ENCODE measurements at places on chromosomes 13 and 19.

DNA sequence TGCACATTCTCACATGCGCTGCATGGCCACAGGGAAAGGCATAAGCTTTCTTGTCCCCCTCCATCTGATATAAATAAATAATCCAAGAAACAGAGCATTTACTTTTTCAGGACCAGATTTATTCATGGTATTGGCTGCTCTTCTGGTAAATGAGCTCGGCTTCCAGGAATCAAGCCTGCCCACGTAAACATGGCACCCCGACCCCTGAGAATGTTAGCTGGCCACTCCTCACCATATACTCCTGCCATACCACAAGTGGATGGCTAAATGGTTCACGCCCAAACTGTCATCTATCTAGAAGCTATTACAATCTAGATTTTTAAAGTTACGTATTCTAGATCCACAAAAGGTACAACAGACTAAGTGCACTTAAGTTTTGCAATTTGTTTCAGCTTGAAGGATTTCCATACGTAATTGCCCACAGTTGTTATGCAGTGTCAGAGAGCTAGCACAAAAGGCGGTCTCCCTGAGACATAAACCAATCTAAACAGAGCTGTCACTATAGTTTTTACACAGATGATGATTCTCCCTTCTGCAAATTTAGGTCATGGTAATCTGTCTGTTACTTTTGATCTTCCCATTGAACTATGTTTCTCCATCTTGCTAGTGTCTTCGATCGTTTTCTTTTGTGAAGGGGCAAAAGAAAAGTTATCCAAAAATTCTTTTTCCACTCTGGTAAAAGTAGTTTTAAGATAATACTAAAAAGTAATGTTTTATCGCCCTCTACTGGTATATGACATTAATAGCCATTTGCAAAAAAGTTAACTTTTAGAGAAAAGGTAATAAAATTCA is 16.2 kb upstream of the FOXO1 start:
- no peak for DNase-seq

- DNase-seq: no peak
These were observed 12.6 kb downstream of the ZNF585B start for GRCh38 chr19:37197768-37198167.

DNA sequence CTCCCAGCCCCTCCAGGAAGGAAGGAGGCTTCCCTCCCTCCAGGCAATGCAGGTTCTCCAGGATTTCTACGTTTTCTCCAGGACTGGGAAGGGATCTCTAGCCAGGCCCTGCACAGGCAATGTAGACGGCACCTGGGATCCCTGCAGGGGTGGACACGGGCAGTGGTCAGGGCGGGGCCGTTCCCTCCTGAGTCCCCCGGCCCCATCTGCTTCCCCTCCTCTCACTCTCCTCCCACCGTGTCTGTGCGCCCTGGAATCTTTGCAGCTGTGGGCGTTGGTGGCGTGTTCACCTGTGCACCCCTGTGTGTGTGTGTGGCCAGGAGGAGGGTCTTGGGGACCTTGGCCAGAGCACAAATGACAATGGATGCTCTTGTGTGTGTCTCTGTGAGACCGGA is 10.0 kb downstream of the NRTN start:
- no peak for DNase-seq

GRCh38 chr19:50777261-50777660 is 7.0 kb downstream of the GPR32 start:
- DNase-seq: no peak

DNA sequence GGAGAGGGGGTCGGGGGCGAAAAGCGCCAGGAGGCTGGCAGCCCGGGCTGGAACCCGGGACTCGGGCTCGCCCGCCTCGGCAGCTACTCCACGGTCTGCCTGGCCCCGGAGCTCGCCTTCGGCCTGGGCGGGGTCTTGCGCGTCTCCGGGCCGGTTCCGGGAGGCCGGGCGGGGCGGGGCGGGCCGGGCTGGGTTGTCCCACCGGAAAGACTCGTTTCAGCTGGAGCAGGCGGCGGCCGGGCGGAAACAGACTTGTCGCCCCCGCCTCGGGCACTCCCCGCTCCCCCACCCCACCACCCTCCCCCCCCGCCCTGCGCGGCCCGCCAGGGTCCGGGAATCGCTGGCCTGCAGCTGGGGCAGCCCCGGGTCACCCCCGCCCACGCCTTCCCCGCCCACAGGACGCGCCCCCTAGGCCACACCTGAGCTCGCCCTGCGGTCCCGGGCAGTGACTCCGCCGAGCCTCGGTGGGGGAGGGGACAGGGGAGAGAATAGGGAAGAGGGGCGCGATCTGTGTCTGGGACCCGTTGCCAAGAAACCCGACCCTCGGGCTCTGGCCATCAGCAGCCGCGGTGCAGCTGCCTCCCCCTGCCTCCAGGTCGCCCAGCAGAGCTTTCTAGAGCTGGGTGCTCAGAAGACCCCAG is 109.4 kb downstream of the KCTD15 start:
- no peak for DNase-seq

DNA sequence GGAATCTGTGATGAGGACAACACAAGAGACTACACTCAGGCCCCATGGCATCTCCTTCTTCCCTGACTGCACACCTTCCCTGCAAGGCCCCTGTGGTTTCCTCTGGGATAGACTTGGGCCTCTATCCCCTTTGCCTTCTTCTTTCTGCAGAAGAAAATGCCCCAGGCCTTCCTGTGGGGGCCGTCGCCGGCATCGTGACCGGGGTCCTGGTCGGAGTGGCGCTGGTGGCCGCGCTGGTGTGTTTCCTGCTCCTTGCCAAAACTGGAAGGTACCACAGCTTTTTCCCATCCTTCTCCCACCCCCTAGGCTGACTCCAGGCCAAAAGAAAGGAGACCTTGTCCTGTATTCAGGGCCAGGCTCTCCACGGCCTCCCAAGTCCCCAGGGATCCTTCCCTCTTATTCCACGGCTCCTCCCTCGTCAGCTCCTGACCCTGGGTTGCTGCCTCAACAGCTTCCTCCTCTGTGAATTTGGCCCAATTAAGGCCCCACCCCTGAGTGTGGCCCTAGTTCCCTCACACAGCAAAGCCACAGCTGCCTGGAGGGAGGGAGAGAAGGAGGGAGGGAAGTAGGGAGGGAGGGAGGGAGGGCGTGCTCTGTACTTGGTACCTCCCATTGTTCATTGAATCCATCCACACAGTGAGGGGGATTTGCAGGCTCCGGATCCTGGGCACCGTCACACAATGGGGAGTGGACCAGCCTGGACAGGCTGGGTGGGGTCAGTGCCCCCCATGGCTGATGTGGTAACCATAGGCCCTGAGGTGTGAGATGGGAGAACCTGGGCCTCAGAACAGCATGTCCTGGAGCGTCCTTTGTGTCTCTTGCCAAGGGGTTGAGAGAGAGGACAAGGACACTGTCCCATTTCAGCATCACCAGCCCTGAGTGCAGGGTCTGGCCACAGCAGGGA is 12.5 kb downstream of the CEACAM3 start:
- DNase-seq: no peak

Data from fibroblast of skin of left quadriceps (primary cell).